T-helper 2 cell (primary cell): ENCODE measurements at places on chromosomes 12 and 14.
A peak's percentile ranks its signal among the peaks of the same experiment; 100 is the strongest.

DNA sequence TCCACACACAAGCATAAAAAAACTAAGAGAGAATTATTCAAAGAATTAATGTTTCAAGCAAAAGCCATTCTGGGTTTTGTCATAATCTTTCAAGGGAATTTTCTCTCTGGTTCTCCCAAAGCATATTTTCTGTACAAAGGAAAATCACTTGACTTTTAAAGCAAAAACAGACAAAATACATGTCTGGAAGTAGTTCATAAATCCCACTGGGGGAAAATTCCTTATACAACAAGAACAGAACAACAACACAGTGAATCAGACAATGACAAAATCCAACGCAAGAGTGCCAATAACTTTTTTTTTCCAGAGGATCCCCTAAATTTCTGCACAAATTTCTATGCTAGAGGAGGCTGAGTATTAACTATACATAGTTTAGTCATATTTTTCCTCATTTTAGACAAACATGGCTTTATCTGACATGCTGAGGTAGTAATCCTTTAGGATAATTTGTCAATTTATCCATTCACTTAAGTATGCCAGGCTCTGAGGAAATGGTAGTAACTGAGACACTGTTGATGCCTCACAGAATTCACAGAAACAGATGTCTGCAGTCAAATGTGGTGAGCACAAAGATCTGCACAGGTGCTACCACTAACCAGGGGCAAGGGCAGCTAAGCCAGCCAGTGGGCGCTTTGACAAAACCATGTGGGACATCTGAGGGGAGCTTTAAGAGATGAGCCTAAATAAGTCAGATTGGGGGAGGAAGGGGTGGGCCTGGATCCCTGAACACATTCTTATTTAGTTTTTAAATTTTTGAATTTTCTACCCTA, 38.0 kb downstream of the GRIP1 start:
- no peak for DNase-seq

GRCh38 chr12:71504476-71504875, 64.9 kb downstream of the LGR5 start:
- DNase-seq, result no peak

DNA sequence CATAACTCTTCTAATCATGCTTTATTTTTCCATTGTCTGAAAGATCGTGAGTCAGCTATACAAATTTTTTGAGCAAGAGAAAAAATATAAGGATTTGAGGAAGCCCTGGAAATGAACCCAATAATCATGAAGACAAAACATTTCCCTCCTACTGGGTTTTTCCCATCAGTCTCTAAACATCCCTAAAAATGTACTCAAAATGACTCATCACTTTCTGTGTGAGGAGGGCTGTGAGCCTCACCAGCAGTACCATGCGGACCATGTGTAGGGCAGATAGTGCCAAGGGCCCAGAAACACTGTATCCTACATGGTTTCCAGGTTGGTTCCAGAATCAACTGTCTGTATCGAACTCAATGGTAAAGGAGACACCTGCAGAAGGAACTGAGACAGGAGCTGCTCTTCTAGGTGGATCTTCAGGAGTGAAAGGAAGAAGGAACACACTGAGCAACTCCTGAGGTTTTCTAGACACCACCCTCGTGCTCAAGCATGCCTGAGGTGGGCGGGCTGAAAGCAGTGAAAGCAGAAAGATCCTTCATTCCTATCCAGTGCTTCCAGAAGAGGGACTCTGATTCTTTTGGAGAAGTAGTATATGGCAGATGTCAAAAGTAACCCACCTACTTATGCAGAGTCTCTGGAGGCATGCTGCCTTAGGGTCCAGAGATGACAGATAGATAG, 48.6 kb upstream of the RHOJ start:
- no peak for DNase-seq

DNA sequence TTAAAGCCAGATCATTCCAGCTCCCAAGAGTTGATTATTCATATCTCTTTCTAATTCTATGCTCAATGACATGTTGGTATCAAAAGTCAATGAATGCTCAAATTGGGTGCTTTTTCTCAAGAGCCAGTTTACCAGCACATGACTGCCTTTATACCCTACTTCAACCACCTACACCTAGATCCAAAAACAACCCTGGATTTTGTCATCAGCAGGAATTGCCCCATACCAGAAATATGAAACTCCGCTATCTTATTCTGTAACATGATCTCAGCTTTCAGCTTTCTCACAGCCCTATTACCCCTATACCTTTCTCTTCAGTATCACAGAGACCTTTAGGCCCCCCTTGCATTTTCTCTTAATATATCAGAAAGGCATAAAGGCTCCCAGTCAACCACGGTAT, 32.3 kb upstream of the ESR2 start:
- no peak for DNase-seq

GRCh38 chr14:80385336-80385735, 174.0 kb upstream of the DIO2 start:
- no peak for DNase-seq

DNA sequence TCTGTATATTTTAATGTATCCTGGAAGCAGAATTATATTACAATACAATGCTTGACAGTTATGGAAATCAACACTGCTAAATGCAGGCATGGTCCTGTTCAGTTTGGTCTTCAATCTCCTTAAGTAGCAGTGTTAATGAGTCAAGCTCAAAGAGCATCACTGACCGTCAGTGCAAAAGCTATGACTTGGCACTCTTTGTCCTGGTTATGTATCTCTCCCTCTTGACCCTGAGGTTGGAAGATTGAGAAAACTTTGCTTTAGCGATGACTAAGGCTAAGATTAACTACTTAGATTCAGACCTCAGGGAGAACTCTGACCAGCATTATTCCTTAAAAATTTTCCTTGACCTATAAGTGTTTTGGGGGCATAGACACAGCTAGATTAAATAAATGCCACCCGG, 10.9 kb downstream of the CLEC7A start:
- no peak for DNase-seq

DNA sequence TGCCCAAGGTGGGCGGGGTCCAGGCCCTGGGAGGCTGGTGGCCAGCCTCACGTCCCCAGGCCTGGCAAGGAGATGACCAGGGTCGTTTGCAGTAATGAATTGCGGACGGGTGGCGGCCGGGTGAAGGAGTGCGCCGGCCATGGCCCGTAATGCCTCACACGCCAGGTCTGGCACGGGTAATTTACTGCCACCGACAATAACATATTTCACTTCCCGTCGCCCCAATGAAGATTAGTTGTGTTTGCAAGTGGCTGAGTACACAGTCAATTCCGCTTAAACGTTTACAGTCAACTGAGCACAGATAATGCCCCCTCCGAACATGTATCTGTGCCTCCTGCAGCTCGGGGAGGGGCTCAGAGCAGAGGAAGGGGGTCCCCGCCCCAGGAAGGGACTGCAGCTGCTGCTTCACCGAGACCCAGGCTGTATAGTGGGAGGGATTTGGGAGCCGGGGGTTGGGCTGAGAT, 48.3 kb downstream of the MVK start:
- DNase-seq, result no peak

DNA sequence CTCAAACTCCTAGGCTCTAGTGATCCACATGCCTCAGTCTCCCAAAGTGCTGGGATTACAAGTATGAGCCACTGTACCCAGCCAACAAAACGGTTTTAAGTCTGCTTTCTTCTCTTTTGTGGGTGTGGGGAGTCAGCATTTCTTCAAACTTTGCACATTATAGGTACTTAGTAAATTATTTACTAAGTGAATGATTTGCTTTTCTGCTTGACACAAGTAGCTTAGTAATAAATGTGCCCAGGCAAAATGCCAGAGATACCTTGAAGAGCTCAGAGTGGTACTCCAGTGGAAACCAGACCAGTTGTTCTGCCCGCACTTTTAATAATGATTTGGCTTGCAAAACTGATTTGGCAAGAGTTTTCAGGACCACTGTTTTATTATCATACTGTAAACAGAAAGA, 15.0 kb downstream of the DEPDC4 start:
- no peak for DNase-seq

DNA sequence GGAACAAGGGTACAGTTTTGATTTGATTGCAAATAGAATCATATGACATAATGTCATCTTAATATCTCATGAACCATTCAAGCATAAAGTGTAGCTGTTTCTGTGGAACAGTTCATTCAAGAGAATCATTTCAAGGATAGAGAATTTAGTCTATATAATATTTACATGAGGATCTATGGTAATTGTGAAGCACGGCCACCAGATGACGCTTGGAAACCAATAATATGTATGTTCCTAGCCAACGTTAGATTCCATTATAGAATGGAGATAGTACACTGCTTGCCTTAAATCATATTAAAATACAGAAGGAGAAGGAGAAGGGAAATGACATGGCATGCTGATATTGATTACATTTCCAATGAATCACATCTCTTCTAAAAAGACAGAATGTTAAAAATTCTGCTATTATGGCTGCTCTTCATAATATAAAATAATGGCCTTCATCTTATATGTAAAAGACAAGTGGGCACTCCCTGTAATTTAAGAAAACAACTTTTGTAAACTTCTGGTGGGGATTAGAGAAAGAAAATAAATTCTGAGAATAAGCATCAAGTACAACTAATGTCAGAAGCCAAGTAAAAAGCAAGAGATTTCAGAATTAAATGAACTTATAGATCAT, 351.0 kb downstream of the NAV3 start:
- no peak for DNase-seq

DNA sequence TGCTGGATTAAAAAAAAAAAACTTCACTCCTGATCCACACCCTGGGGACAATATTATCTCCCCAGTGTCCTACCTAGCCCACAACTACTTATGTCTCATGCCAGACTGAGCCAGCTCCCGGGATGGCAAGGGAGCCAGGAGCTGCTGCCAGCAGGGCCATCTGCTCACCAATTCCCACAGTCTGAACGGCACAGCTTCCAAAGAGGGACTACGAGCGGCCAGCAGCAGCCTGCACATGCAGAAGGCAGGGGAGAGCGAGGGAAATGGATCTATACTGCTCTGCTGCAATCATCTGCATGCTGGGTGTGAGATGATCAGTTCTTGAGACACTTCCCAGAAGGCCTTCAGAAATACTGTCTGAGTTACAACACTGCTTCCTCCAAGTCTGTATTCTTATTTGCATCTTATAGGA, 11.1 kb downstream of the SSH1 start:
- DNase-seq, result no peak

- no peak for DNase-seq
Observed at GRCh38 chr12:25502118-25502517, 51.0 kb downstream of the LMNTD1 start.

- no peak for DNase-seq
Observed at GRCh38 chr14:94761348-94761996, 8.4 kb downstream of the GSC start.

DNA sequence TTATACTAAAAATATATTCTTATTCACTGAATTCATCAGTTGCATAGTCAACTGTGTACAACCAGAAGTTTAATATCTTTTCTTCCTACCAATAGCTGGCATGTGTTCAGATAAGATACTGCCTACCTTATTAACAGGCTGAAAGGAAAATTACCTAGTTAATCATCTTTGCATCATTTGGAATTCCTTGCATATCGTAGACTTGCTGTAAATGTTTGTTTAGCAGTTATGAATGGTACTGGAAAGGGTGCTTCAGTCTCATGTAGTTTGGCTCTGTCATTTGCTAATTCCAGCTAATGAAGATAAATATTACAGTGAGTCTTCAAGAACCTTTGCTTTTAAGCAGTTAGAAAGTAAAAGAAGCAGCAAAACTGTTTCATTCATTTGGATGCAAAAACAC, 84.4 kb downstream of the PPHLN1 start:
- no peak for DNase-seq

DNA sequence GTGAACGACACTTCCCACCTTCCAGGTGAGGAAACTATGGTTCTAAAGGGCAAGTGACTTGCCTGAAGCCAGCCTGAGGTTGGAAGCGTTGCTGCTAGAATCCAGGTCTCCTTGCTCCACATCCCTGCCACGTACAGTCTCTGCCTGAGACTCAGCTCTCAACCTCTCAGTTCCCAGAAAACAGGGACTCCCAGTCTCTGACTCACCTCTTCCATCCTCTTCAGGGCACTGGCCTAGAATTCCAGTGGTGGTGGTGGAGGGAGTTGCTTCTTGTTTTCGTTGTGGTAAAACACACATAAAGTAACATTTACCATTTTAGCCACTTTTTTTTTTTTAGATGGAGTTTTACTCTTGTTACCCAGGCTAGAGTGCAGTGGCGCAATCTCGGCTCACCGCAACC, 7.3 kb downstream of the GPR68 start:
- DNase-seq, result no peak

GRCh38 chr12:68792952-68793351, 15.0 kb upstream of the MDM2 start:
- DNase-seq, result no peak

GRCh38 chr12:126389220-126389841, 1324.1 kb downstream of the AACS start:
- DNase-seq, result no peak

- no peak for DNase-seq
Observed at GRCh38 chr14:79325071-79325470, 886.2 kb downstream of the DIO2 start.

- DNase-seq, result no peak
Observed at GRCh38 chr12:105954951-105955931, 183.5 kb downstream of the NUAK1 start.

DNA sequence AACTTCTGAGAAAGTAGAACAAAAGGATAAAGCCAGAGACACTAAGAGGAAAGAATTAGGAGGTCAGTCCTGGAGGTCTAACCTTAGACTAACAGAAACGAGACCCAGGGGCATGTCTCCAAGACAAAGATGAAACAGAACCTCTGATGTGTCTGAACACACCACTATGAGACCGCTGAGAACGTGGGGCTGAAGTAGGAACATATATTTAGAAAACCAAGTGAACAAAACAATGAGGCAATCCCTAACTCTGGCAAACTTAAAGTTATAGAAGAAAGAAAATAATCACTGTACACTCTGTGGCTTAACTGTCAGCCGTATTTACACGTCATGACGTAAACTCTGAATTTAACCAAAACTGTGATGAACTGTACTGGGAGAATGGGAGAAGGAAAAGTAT, 17.9 kb downstream of the KCTD10 start:
- no peak for DNase-seq

DNA sequence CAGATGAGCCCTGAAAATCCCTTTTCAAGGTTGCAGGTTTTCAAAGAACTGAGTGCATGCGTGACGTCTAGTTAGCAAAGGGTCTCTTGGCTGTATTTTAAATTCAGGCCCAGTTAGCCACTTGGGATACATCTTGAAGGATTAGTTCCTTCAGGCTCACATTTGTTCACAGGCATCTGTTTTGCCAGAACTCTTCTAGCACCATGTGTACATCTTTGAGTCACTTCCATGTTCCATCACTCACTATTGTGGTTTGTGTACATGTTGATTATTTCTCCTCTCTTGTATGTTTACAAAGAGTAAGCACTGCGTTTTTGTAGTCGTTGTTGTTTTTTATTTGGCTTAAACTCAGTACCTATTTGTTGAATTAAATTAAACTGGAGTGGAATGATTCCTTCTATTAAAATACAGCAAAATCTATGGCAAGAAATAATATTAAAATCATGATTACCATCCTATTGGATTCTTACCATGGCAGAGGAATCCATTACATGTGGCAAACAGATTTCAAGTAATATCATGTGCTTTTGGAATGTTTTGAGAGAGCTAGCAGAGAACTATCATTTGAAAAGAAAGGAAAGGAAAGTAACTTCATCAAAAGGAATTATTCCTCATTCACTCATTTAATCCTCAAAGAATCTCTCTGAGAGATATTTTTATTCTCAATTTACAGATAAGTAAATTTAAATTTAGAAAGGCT, 438.9 kb upstream of the FAR2 start:
- DNase-seq, result no peak

- DNase-seq, result peak; percentile 32
Observed at GRCh38 chr14:88613552-88614010, 50.7 kb downstream of the ZC3H14 start.

- peak; percentile 21 for DNase-seq
Observed at GRCh38 chr12:1808798-1809480, 11.4 kb upstream of the LRTM2 start.

- DNase-seq, result no peak
Observed at GRCh38 chr12:26335651-26336050, 140.3 kb downstream of the SSPN start.
